Stimulated activated naive CD4-positive, alpha-beta T cell treated with Interleukin-2 at 50 U/mL for 16 hours (primary cell): ENCODE measurements at places on chromosomes 5 and 9.

- DNase-seq: no peak
Measured at GRCh38 chr5:98144116-98144515, 629.3 kb upstream of the RGMB start.

DNA sequence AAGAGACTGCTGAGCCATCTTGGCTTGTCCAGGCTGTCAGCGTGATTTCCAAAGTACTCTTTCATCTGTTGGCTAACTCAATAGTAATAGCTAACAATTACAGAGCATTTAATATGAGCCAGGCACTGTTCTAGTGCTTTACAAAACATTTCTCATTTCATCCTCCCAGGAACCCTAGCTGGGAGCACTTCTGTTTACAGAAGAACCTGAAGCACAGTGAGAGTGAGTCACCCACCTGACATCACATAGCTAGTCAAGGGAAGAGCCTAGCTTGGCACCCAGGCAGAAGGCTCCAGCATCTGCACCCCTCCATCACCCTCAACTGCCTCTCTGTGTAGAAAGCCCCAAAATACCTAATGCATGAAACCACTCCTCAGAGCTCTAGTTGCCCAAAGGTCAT, 57.5 kb upstream of the IQGAP2 start:
- DNase-seq: no peak

DNA sequence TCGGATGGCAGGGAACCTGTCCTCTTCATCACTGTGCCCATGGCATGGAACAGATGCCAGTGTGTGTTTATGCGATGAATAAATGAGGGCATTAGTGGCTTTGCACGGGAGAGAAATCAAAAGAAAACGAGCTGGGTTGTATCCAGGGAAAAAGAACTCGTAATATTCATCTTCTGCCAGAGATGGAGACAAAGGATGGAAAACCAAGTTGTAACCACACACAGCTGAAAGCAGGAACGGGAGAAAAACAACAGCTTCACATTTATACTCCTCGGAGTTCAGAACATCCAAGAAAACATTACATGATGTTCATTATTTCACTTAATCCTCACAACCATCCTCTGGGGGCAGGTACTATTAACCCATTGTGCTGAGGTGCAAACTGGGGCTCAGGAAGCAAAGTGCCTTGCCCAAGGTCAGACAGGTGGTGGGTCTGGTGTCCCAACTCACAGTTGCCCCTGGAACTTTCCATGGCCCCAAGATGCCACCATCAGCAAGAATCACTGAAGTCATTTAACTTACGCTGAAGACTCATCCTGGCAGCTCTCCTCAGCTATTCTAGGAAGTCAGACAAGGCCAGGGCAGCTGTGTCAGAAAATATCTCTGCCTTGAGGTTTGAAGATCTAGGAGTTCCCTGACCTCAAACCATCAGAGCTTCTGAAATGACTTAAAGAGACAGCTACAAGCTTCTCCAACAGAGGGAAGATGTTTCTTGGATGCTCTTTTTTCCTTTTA, 250.4 kb downstream of the NSG2 start:
- DNase-seq: no peak

DNA sequence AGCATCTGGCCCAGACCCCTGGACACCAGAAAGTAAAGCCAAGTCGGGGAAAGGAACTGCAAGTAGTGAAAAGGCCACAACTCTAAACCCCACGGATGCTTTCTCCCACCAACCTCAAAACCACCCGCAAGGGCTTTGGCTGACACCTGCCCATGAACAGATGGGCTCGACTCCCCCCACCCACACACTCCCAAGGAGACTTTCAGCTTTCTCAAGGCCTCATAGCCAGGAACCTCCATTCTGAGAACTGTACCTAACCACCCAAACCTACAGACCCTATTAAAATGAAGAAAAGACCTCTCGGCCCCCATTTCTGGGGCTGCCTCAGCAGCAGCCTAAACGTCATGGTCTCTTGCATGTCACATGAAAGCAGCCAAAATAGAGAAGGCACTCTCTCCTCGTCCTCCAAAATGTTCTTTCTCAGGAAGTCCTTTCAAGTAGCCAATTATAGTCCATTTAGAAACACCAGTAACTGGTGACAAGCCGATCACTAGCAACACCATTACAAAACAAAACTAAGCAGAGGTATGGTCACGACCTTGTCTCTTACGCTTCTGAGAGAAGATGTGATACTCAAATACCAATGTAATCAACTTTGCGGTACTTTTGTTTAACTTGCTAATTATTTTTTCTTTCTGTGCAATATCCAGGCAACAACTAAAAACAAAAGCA, 2.9 kb downstream of the B4GALT1 start:
- DNase-seq: no peak

DNA sequence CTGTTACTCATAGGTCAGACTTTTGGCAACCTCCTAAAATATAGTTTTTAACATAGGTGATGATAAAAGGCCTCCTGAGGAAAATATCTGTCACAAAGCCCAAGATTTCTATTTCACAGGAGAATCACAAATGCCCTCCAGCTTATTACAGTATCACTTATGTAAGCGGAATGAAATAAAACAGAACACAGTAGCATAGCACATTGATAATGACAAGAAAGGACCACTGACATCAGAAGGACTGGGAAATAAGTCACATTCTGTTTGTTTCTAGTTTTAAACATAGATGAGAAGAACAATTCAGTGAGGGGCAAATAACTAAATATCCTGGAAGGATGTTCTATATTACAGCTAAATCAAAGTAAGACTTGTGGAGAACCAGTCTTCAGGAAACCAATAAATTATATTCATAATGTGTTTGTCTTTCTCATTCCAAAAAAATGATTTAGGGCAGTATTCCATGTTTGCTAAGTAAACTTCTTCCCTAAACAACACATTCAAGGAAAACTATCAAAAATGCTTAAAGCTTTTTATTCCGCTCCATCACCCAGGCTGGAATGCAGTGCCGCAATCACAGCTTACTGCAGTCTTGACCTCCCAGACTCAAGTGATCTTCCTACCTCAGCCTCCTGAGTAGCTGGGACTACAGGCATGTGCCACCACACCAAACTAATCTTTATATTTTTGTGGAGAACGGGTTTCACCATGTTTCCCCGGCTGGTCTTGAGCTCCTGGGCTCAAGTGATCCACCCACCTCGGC, 20.8 kb upstream of the CTNNAL1 start:
- no peak for DNase-seq

DNA sequence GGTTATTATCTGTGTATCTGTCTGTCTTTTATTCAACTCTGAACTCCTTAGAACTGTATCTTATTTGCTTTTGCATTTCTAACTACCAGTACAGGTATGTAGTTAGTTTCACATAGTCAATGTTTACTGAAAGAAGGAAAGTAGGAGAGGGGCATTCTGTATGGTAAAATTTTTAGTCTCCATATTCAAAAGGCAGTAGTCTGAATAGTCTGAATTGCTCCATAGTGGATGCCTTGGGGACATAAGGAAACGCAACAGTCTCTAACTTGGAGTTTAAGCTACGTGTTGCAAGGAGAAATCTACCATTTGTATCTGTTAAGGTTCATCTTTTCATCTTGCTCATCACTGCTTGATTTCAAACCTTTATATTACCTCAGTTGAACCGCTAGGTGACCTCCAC, 26.2 kb downstream of the RASGRF2 start:
- DNase-seq: no peak

- DNase-seq: no peak
Measured at GRCh38 chr9:966870-967269, 9.6 kb upstream of the DMRT3 start.

DNA sequence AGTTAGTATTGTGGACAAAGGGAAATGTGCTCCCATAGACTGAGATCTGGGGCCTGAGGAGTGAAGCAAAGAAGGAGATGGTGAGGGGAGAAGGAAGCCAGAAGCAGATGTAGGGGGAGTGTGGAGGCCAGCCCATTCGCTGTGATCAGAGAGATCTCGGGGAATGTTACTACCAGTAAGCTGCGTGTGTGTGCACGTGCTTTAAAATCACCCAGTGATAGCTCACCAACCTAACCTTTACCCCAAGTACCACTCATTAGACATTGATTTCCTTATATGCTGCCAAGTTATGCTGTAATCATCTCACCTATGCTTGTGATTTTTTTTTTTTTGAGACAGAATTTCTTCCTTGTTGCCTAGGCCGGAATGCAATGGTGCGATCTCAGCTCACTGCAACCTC, 659.1 kb downstream of the IRX1 start:
- DNase-seq: no peak

GRCh38 chr5:45862763-45863162, 166.6 kb upstream of the HCN1 start:
- DNase-seq: no peak

- DNase-seq: no peak
Measured at GRCh38 chr5:666816-667498, 26.2 kb downstream of the TPPP start.

- no peak for DNase-seq
Measured at GRCh38 chr9:84945878-84946538, 276.5 kb downstream of the NTRK2 start.

GRCh38 chr5:116374434-116374852, 200.2 kb downstream of the SEMA6A start:
- no peak for DNase-seq
